Right kidney (tissue), 9 donors: ENCODE measurements at places on chromosomes 4 and X.

DNA sequence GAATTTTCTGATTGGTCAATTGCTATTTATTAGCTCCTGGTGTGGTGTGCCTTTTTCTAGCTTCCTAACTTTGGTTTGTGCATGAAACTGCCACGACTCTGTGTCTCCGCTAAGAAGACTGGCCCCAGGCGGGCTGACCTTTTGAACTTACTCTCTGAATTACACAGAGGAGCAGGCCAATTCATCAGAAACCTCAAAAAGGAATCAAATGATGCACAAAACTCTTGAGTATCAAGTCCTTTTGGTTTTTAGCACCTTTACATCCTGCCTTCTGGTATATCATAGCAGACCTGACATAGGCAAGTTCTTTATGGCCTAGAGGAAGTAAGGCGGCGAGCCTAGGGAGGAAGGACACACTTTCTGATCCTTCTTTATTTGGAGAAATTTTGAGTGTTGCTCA, 17.6 kb downstream of the TKTL1 start:
- no peak for DNase-seq

- no peak for DNase-seq
These were observed 44.7 kb upstream of the MED14 start for GRCh38 chrX:40780082-40780481.

- no peak for DNase-seq
These were observed 242.8 kb downstream of the ADGRL3 start for GRCh38 chr4:61442936-61443335.

DNA sequence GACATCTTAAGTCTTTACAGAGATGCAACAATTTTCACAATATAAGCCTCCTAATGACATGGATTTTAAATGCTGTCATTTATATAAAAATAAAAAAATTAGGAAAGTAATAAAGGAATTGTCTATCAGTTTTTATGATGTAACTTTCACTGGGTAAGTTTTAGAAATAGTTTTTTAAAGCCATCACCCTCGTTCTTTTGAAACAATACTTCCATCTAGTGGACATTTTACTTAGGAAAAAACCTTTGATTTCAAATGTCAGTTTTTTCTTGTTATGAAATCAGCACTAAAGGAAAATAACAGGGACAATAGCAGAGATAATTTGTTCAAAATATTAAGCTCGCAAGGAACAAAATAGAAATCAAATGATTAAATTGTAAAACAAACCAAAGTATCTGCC, 24.3 kb upstream of the NDNF start:
- DNase-seq = no peak

- peak; percentile 26 for DNase-seq
These were observed 83.8 kb upstream of the HHIP start for GRCh38 chr4:144562019-144562705.

DNA sequence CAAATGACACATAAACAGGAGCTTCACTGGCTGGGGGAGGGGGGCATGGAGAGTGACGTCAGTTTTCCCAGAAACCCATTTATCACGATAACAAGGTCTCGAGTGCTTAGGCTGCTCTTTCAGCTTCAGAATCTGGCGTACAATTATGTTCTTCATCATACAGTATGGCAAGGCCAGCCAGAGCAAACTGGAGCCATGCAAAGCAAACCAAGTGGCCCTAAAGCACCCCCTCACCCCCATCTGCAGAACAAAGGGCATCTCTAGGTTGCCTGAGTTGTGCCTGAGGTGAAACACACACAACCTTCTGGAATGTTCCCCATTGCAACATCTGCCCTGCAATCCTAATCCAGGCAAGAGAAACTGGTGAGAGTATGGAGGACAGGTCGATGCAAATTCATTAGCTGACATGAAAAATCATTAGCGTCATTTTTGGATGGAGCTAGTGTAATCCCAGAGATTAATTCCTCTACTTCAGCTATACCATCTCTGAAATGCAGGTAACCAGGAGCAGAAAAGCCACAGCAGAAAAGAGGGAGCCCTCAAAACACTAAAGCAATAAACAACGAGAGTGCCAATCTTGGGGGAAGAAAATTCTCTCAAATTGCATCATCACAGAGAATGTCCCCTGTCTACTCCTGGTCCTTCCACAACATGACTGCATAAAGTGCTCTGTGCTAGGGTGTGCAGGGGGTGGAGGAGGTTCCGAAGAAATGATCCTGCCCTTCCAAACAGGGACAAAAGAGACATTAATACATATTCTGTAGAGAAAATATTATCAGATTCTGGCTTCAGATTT, 1.8 kb downstream of the SEPTIN6 start:
- DNase-seq = no peak

GRCh38 chr4:176277162-176277904, 8.3 kb upstream of the ASB5 start:
- no peak for DNase-seq

- no peak for DNase-seq
These were observed 882 bp upstream of the STIM2 start for GRCh38 chr4:26859762-26860156.

GRCh38 chr4:83724485-83725335, 188.8 kb downstream of the GPAT3 start:
- DNase-seq = no peak

DNA sequence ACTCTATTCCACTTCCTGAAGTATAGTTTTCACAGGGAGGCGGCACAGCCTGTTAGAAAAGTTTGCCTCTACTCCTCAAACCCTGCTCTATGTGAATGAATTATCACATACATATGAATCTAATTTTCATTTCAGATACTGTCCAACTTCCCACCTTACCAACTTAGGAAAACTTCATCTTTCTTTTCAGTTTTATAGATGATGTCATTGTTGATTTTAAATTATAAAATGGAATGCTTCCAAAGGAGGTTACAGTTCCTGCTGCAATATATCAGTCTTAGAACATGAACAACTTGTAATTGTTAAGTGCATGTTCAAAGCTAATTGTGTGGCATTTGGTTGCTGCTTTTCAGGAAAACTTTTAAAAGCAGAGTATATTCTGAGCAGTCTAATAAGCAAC, 92.4 kb downstream of the NEUROG2 start:
- no peak for DNase-seq

GRCh38 chr4:83172371-83172770, 57.8 kb upstream of the PLAC8 start:
- DNase-seq = no peak

DNA sequence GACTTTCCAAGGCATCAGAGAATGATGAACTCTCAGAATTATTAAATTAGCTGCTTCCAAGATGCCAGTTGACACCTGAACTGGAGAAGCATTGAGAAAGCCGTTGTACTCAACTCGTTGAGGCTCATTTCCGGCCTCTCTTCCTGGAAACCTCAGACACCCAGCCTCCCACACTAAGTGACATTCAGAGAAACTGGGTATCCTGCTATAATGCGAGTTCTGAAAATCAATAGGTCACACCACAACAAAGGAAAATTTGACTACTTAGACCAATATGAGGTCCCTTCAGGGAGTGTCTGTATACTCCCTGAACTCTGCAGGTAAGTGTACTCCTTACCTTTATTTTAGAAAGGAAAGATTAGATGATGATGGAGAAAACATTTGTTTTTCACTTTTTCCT, 51.2 kb downstream of the ENPEP start:
- DNase-seq = no peak

DNA sequence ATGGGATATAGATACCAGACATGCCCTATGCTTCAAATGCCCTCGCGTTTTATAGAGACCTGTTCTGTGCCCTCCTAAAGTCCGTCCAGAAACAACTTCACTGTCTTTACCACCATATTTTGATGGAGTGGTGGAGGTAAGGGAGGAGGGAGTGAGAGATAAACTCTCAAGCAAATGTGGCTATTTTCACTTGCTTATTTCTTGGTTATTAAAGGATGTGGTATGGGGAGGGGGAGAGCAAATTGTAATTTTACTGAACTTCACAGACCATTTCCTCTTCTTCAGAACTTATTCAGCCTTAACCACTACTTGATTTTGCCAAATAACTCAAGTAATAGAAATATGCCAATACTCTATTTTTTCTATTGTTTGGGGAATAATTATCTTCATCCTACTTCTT, 31.5 kb downstream of the GPR174 start:
- no peak for DNase-seq

- DNase-seq = no peak
These were observed 516.5 kb upstream of the CNKSR2 start for GRCh38 chrX:20857746-20858145.

- DNase-seq = no peak
These were observed 162.0 kb downstream of the NKX6-1 start for GRCh38 chr4:84336964-84337705.

DNA sequence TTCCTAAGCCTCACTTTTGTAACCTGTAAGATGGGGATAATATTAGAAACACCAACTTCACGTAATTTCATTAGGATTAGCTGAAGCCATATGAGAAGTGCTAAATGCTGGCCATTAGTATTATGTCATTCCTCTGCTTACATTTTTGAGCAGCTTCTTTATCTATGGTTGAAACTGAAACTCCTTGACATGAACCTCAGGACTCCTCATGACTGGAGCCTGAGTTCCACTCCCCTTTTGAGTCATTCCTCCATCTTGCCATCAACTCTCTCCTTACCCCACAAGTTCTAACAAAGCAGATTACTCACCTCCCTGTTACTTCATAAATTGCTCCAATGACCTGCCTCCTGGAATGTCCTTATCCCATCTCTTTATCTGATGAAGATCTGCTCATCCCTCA, 123.2 kb upstream of the KCNIP4 start:
- DNase-seq = no peak

- no peak for DNase-seq
These were observed 23.7 kb upstream of the CASK start for GRCh38 chrX:41946989-41947612.

GRCh38 chr4:142721187-142721586, 124.9 kb downstream of the INPP4B start:
- DNase-seq = no peak

- DNase-seq = no peak
These were observed 717.1 kb upstream of the HS3ST1 start for GRCh38 chr4:12145768-12146167.

DNA sequence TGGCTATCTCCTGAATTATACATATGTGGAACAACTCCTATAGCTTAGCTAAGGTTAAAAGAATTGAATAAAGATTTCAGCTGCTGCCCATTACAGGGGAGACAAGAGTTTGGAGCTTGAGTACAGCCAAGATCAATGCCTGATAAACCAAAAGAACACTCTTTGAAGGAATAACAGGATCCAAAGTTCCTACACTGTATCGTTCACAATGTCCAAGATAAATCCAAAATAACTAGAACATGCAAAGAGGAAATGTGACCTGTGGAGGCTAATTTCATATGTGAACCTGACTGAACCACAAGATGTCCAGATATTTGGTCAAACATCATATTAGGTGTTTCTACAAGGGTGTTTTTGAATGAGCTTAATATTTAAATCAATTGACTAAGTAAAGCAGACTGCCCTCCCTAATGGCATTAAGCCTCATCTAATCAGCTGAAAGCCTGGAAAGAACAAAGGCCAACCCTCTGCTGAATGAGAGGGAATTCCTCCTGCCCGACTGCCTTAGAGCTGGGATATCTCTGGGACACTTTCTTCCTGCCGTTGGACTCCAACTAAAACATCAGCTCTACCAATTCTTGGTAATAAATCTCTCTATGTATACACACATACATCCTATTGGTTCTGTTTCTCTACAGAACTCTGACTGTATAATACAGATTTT, 19.2 kb downstream of the RFC1 start:
- DNase-seq = no peak

GRCh38 chrX:52874661-52875060, 6.8 kb upstream of the XAGE3 start:
- no peak for DNase-seq

DNA sequence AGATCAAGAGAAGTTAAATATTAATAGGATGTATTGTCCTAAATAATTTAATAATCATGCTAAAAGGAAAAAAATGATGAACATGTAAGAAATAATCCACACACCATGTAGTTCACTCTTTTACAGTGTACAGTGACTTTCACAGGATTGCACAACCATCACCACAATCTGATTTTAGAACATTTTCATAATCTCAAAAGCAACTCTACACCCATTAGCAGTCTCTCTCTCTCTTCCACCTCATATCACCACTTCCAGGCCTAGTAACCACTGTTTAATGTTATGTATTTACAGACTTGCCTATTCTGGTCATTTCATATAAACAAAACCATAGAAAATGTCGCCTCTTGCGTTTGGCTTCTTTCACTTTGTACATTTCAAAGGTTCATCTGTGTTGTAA, 153.4 kb downstream of the FSTL5 start:
- DNase-seq = no peak

GRCh38 chr4:130338851-130339250, 1242.9 kb downstream of the C4orf33 start:
- DNase-seq = no peak
